Effector memory CD8-positive, alpha-beta T cell (primary cell): ENCODE measurements at places on chromosomes 7 and 10.
A peak's percentile ranks its signal among the peaks of the same experiment; 100 is the strongest.

DNA sequence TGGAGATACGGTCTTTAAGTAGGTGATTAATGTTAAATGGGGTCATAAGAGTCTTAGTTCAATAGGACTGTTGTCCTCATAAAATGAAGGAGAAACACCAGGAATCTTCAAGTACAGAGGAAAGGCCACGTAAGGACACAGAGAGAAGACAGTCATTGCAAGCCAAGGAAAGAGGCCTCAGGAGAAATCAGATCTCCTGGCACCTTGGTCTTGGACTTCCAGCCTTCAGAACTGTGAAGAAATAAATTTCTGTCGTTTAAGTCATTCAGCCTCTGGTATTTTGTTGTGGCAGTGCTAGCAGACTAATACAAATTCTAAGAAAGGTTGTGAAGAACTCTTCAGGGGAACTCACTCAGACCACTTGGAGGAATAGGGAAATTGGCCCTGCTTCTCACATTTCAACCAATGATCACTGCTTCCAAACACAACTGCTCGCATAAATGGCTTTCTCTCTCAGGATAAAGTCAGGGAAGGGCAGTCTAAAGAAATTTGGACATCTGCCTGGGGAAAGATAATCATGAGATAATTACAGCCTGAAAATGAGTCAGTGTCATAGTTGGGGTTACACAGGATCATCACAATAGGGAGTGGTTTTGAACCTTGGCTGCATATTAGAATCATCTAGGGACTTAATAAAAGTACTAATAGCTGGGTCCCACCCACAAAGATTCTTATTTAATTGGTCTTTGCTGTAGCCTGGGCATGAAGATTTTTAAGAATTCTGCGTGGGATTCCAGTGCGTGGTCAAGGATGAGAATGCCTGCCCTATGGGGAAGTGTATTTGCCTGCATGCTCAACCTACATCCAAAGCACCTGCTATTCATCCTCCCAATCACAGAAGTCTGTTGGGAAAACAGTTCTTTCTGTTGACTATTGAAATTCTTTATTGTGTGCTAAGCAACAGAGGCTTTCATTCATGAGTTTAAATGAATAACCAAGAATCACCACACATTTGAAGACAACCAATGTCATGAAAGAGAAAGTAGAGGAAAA lies 310.6 kb upstream of the PLXDC2 start:
- H3K36me3 ChIP-seq, result no peaks in the 10 kb centered on the region
- H3K4me1 ChIP-seq, result no peaks in the 10 kb centered on the region
- no peak overlapping the region for H3K4me3 ChIP-seq
- H3K27ac ChIP-seq, result no peak overlapping the region
- H3K27me3 ChIP-seq, result no peaks in the 10 kb centered on the region

- no peak overlapping the region for H3K4me3 ChIP-seq
- no peak for DNase-seq
- no peaks in the 10 kb centered on the region for H3K4me1 ChIP-seq
These were observed 17.9 kb downstream of the PDK4 start for GRCh38 chr7:95578299-95578855.

DNA sequence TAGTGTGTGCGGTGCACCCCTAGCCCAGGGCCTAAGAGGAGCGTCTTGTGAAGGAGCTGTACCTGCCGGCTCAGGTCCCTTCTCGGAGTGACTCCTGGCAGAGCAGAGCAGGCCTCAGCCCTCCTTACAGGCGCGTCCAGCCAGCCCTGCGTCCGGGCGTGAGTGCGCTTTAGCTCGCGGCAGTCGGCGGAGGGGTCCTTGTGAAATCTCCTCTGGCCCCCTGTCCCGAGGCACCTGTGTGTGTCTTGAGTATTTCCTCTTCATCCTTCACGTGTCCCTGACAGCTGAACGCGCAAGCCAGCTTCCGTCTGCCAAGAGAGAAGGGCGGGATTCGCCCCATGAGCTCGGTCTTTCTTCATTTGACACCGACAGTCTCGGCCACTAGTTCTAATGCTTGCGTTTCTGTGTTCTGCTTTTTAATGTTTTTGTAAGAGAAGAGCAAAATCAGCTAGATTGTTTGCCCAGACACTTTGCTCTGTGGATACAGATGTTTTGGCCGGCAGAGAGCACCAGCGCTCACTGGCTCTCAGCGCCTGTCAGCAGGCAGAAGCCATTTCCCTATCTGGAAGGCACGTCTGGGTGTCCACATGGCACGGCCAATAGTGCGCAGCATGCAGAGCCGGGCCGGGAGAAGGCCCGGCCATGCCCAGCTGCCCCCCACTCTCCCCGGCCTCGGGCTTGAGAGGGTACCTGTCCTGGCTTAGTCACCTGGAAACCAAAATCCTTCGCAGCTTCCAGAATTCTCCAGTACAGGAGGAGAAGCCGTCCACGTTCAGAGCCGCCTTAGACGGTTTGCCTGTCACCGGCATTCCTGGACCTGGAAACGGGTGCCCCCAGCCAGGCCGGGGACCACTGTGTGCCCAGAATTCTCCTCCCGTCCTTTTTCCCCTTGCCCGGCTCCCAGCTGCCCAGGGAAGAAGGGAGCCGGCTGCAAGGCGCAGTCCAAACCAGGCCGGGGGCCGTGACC lies 7.0 kb downstream of the GET4 start:
- peaks cover 28% of the 10 kb centered on the region for H3K4me1 ChIP-seq
- H3K36me3 ChIP-seq, result peaks cover 21% of the 10 kb centered on the region
- H3K27ac ChIP-seq, result no peak overlapping the region

DNA sequence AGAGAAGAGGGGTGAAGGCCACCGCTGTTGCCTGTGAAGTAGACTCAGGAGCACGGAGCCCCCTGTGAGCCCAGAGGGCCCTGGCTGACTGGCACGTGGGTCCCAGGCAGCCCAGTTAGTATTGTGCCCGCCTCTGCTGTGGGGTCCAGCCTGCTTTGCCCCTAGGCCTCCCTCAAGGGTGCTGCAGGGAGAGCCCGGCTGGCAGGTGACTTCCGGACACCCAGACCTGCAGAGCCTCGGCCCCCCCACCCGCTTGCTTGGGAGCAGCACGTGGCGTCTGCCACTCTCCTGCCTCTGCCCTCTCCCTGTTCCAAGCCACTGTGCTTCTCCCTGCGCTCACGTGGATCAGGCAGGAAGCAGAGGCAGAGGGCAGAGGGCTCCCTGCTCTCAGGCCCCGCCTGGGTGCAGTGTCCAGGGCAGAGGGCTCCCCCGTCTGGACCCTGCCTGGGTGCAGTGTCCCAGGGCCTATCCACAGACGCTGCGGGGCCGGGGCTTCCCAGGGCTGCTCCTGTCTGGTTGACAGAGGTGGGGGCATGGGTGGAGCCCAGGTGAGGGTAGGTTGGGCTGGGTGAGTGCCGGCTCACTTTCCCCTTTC lies 88.4 kb downstream of the DNAJB6 start:
- no peaks in the 10 kb centered on the region for H3K27me3 ChIP-seq
- H3K4me1 ChIP-seq, result no peaks in the 10 kb centered on the region
- DNase-seq, result no peak
- H3K36me3 ChIP-seq, result peaks cover 7% of the 10 kb centered on the region

DNA sequence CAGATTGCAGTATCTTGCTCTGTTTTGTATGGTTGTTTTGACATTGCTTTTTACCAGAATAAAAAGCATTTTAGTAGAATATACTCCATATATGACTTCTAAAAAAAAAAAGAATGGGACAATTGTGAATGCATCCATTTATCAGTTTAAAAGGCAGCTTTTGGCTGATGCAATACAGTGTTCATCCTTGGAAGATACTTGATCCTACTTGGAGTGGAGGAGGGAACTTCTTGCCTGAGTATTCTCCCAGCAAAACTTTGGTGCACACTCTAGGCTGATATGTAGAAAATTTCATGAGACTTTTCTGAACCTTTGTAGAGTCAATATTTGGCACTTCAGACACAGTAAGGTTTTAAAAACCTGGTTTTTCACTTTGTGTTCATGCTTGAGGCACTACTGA lies 40.2 kb downstream of the WDR11 start:
- H3K27me3 ChIP-seq, result no peaks in the 10 kb centered on the region
- H3K27ac ChIP-seq, result no peak overlapping the region
- H3K4me1 ChIP-seq, result peaks cover 2% of the 10 kb centered on the region
- peaks cover 33% of the 10 kb centered on the region for H3K36me3 ChIP-seq
- no peak for DNase-seq
- no peak overlapping the region for H3K4me3 ChIP-seq

GRCh38 chr7:29039821-29040578 lies 81.9 kb upstream of the TRIL start:
- H3K27ac ChIP-seq, result no peak overlapping the region
- peaks cover 18% of the 10 kb centered on the region for H3K27me3 ChIP-seq
- H3K36me3 ChIP-seq, result no peaks in the 10 kb centered on the region
- no peaks in the 10 kb centered on the region for H3K4me1 ChIP-seq
- no peak for DNase-seq

DNA sequence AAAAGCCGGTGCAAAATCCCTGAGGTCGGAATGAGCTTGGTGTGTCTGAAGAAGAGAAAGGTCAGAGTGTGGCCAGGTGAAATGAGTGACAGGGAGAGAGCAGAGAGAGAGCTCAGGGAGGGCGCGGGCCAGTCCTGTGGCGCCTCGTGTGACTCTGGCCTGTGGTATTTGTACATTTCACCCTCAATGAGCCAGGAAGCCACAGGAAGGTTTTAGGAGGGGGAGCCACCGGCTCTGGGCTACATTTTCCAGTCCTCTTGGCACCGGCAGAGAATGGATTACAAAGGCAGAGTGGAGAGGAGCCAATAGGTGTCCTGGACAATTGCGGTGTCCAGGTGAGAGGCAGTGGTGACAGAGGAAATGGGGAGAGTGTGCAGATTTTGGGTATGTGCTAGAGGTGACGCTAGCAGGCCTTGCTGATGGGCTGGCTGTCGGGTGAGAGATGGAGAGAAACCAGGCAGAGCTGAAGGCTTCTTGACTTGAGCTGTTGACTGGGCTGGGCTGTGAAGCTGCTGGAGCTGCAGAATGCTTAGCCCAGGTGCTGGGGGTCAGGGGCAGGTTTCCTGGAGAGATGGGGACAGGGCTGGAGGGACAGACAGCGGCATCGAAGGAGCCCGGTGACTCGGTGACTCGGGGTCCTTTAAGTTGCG lies 38.1 kb downstream of the COL13A1 start:
- H3K4me1 ChIP-seq, result no peaks in the 10 kb centered on the region
- peaks cover 68% of the 10 kb centered on the region for H3K27me3 ChIP-seq

DNA sequence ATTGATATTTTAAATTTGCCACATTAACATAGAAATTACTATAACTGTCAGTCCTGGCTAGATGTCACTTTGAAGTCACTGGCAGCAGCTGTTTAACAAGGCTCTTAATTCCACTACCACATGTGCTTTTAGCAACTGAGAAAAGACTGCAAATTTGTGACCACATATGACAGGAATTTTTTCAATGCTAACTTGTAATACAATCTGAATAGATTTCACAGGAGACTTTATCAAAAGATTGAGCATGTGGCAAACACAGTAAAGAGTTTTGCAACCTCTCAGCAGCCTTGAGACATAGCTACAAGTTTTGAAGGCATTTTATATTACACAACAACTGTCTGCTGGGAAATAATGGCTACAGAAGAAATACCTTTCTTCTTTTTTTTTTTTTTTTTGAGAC lies 73.0 kb downstream of the MICU1 start:
- no peak overlapping the region for H3K4me3 ChIP-seq
- H3K4me1 ChIP-seq, result no peaks in the 10 kb centered on the region
- no peaks in the 10 kb centered on the region for H3K27me3 ChIP-seq

DNA sequence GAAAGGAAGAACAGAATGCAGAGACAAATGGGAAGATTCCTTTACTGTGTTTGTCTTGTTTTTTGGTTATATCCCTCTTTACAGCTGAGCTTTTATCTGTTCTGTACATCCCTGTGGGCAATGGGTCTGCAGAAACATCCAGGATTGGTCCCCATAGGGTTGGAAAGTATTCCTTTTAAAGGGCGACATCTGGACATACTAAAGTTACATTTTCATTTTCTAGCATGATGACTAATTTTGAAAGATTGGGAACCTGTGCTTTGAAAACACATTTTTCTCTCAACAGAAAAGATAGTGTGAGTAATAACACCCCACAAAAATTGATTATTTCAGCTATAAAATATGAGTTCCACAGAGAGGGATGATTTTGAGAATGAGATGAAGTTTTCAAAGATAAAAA lies 435.8 kb downstream of the GPAM start:
- no peaks in the 10 kb centered on the region for H3K27me3 ChIP-seq
- no peak overlapping the region for H3K4me3 ChIP-seq
- no peak overlapping the region for H3K27ac ChIP-seq
- H3K36me3 ChIP-seq, result no peaks in the 10 kb centered on the region
- DNase-seq, result no peak

GRCh38 chr7:100894860-100895700 lies 608 bp downstream of the ACHE start:
- DNase-seq, result peak; percentile 63
- peak overlapping the region; percentile 57 for H3K4me3 ChIP-seq
- H3K36me3 ChIP-seq, result peaks cover 18% of the 10 kb centered on the region
- peaks cover 20% of the 10 kb centered on the region for H3K4me1 ChIP-seq

GRCh38 chr7:150431839-150432658 lies 18.4 kb upstream of the GIMAP8 start:
- peaks cover 11% of the 10 kb centered on the region for H3K27me3 ChIP-seq
- H3K27ac ChIP-seq, result no peak overlapping the region
- no peak for DNase-seq
- no peaks in the 10 kb centered on the region for H3K36me3 ChIP-seq

GRCh38 chr7:155741082-155741481 lies 71.2 kb downstream of the SHH start:
- H3K27me3 ChIP-seq, result no peaks in the 10 kb centered on the region
- H3K4me3 ChIP-seq, result no peak overlapping the region
- H3K4me1 ChIP-seq, result peaks cover 9% of the 10 kb centered on the region
- no peak overlapping the region for H3K27ac ChIP-seq
- DNase-seq, result no peak

DNA sequence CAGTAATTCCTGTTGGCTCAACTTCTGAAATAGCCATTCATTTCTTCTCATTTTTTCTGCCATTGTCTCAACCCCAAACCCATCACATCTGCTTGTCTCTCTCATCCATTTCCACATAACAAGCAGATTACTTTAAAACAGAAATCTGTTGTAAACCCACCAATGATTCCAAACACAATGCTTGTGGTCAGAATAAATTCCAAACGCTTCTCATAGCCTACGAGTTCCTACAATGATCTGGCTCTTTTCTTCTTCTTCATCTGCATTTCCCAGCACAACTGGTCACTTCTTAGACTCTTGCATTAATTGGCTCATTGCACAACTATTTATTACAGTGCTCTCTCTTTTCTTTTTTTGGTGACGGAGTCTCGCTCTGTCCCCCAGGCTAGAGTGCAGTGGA lies 364.1 kb downstream of the GATA3 start:
- peaks cover 14% of the 10 kb centered on the region for H3K36me3 ChIP-seq
- peak overlapping the region; percentile 100 for H3K27ac ChIP-seq
- peaks cover 44% of the 10 kb centered on the region for H3K4me1 ChIP-seq

- H3K4me3 ChIP-seq, result no peak overlapping the region
- H3K4me1 ChIP-seq, result peaks cover 1% of the 10 kb centered on the region
- peaks cover 3% of the 10 kb centered on the region for H3K36me3 ChIP-seq
- peaks cover 8% of the 10 kb centered on the region for H3K27me3 ChIP-seq
These were observed 30.7 kb upstream of the APBB1IP start for GRCh38 chr10:26407406-26407969.

GRCh38 chr10:24128066-24128730 lies 80.7 kb upstream of the KIAA1217 start:
- no peak overlapping the region for H3K4me3 ChIP-seq
- no peaks in the 10 kb centered on the region for H3K27me3 ChIP-seq
- H3K27ac ChIP-seq, result no peak overlapping the region
- DNase-seq, result no peak
- no peaks in the 10 kb centered on the region for H3K4me1 ChIP-seq
